ENCODE measurements at places on chromosomes 2 and 18.

DNA sequence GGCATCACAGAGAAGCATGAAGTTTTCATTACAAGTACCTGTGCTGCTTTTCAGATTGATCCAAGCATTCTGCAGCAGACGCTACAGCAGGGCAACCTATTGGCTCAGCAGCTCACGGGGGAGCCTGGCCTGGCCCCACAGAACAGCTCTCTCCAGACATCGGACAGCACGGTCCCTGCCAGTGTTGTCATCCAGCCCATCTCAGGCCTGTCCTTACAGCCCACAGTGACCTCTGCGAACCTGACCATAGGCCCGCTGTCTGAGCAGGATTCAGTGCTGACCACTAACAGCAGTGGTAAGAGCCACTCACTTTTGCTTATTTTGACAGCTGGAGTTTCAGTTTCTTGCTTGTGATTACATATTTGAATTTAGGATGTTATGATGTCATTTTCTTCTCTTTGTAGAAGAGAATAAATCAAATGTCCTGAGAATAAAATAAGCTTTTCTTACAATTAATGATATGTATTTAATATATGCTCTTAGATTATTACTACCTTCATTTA, 104.9 kb downstream of the ZNF236 start:
- DNase-seq = no peak

DNA sequence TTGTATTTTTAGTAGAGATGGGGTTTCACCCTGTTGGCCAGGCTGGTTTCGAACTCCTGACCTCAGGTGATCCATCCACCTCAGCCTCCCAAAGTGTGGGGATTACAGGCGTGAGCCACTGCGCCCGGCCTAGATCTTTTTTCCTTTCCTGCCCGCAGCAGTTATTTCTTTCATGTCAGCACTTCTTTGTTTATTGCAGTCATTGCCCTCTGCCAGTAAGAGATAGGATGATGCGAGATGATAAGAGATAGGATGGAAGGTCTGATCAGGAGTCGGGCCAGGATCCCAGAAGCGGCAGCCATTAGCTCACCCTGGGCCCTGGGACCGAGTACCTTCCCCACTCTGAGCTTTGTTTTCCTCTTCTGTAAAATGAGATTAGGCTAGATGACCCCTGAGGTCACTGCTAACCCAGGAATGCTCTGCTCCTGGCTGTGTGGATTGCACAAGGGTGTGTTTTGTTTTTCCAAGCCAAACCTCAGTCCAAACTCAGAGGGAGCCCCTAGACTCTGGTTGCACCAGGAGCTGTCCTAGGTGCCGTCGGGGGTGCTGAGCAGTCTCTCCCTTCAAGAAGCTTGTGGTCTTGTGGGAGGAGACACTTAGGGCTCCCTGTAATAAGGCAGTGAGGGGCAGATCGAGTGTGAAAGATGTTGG, 63.3 kb downstream of the LPIN1 start:
- DNase-seq = no peak

DNA sequence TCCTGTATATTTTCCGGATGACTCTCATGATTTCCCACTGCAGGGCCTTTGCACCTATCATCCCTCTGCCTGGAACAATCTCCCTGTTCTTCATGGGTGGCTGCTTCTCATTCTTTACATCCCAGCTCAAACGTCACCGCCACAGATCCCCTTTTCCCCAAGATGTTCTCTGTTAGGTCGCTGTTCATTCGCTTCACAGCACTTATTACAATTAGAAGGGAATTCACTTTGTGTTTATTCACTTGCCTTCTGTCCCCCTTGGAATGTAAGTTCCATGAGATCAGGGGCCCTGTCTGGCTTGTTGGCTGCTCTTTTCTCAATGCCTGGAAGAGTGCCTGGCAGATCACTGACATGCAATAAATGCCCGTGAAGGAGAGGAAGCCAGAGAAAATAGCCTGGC, 106.7 kb downstream of the FOXI3 start:
- DNase-seq = no peak

- no peak for DNase-seq
Measured at GRCh38 chr2:223668302-223668998, 66.3 kb upstream of the SCG2 start.

DNA sequence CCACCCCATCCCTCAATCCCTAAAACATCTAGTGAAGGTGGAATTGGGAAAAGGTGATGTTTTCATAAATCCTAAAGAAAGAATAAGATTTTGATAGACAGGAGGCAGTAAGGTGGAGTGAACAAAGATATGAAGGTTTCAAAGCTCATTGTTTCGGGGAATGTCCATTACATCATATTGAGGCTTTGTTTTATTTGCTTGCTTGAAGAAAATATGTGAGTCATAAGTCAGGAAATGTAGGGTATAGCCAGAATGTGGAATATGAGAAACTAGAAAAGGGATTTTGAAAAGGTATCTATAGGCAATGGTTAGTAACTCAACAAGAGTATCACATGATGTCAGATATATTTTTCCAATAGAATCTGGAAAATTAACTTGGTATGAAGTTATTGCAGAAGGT, 1178.5 kb upstream of the ACVR2A start:
- no peak for DNase-seq

GRCh38 chr2:201448701-201449100, 2.6 kb downstream of the TRAK2 start:
- DNase-seq = no peak

DNA sequence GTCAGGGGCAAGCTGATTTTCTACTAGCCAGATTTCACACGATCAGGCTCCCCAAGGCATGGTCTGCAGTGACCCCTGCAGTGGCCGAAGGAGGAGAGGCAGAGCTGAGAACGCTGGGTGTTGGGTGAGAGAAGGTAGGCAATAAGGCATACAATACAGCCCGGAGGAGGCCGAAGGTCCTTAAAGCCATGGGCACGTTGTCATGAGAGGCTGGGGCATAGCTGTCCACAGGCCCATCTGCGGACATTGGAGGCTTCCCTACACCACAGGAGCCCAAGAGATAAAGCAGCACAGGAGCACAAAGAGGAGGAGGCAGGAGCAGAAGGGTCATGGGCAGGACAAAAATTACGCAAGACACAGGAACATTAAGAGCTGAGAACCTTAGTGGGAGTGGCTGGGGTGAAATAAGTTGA, 16.7 kb upstream of the BZW1 start:
- DNase-seq = no peak
